ENCODE measurements at places on chromosomes 3 and 15.

DNA sequence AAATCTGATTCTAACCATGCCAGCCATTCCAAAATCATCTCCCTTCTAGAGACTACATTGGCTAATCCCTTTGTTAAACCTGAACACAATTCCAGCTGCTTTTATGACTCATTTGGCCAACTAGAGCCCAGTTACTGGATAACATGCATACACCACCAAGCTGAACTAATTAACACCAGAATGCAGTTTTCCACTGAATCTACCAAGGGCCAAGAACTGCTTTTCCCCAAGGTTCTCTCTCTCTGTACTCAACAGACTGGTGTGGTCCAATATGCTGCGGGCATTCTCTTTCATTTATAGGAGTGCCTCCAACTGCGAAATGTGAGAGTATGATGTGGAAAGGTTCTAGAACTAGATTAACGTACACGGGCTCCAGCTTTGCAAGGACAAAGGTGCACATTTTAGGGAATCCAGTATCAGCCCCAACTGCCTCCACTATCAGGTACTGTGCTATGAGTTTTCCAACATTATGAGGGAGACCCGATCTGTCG lies 1.5 kb downstream of the CHSY1 start:
- no peak for DNase-seq

- no peak for DNase-seq
Observed at GRCh38 chr3:188150982-188151381, 3.0 kb upstream of the LPP start.

GRCh38 chr3:181704421-181705085 lies 7.2 kb upstream of the SOX2 start:
- no peak for DNase-seq

GRCh38 chr3:138493804-138494606 lies 59.6 kb downstream of the ESYT3 start:
- no peak for DNase-seq

- no peak for DNase-seq
Observed at GRCh38 chr3:49352890-49353421, 5.2 kb downstream of the GPX1 start.

GRCh38 chr3:28139967-28140634 lies 101.3 kb upstream of the CMC1 start:
- DNase-seq = no peak

DNA sequence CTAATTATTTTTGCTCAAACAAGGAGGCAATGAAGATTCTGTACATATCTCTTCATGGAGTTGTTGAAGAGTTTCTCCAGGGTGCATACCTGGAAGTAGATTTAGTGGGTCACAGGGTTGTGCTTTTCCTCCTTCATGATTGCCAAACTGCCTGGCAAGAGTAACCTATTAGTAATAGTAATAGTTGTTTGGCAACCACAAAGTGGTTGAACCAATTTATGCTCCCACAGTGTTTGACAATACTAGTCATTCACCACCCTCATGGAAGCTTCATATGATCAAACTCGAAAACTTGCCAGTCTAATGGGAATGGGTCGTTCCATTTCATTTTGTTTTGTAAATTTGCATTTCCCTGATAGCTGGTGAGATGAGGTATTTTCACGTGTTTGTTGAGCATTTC lies 57.8 kb downstream of the TLE3 start:
- no peak for DNase-seq

DNA sequence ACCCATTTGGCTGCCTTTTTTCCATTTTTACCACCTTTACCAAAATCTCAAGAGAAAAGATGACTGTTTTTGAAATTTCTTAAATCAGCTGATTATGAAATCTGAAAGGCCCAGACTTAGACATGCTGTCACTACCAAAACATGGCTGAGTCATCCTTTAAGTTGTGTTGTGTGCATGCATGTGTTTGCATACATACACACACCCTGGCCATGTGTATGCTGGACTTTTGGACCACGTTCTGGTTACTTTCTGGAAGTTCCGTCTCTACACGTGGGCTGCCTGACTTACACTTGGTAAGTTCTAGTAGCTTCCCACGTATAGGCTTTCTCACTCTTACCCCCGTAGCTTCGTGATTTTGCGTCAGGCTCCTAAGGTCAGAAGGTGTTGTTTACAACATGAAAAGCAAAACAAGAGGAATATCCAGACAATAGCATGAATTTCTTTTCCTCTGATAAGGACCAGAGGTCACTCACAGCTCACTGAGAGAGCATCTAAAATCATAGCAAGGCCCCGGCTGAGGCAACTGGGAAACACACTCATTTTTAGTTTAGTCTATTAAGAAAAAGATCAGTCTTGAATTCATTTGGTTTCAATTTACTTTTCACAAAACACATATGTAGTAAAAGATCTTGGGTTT lies 62.4 kb downstream of the COL8A1 start:
- DNase-seq = no peak

GRCh38 chr3:189513281-189514117 lies 117.7 kb upstream of the TP63 start:
- DNase-seq = no peak

DNA sequence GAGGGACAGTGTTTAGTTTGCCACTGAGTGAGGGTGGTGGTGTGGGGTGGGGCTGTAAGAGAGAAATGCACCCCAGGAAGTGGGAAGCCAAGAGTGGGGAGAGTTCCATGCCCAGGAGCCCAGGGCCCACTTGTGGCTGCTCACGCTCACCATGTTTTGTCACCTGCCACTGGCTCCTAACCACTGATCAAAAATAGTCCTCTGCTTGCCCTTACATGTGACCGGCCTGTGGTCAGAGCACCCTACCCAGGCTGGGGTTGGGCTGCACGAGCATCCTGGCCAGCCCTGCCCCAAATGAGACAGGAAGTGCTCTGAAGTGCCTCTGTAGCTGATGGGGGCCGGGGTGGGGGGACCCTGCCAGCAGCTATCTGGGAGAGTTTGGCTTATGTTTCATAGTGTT lies 216.3 kb downstream of the RPLP1 start:
- DNase-seq = no peak

DNA sequence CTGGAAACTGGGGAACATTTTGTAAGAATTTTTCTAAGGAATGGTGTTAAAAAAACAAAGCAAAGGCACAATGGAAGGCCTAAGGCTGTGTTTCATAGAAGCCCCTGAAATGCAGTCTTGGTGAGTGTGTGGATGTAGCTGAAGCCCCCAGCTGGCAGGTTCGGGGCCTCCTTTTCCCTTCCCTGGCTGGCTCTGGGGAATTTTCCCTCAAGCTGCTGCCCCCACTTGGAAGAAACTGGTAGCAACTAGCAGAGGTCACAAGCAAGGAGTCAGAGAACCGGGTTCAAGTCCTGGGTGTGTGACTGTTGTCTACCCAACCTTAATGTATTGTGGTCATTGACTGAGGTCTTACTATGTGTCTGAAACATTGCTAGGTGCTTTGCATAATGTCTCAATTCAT lies 85.3 kb upstream of the MYZAP start:
- DNase-seq = no peak

DNA sequence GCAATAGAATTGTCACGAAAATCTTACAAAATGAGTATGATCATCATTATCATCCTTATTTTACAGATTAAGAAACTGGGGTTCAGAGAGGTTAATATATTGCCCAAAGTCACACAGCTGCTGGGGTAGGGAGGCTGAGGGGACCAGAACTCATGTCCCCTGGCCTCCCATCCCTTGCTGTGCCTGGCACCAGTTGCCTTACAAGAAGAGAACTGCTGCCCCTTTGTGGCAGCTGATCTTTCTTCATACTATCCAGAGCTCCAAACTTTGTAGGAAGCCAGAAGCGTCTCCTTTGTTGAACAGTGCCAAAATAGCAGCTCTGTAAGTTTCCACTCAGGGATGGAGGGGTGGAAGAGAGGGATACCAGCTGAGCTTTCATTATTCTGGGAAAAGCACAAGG lies 236.8 kb upstream of the TBC1D5 start:
- no peak for DNase-seq

DNA sequence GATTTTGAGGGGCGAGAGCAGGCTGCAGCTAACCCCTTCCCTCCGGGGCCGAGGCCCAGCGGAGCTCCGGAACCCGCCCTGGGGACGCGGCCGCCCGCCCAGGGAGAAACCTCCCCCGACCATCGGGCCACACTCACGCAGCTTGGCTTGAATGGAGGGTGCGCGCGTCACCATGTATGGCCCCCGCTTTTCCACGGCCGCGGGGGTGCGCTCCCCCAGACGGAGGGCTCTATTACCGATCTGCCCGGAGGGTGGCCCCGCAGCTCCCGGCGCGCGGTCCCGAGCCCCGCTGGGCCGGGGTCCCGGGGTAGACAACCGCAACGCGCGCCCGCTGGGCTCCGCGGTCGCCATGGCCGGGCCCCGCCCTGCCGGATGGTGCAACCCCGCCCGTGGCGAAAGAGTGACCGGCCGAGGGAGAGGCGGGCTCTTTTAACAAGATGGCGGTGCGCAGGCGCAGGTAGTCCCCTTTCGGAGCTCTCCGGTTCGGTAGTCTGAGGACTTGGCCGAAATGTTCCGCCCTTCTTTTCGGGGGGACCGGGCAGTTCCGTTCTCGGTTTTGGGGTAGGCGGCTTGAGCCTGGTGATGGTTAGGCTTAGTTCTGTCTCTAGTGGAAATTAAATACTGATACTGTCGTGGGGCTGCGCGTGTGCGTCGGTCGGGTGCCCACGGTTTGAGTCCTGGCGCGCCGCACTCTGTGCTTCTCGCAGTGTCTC lies at the start of gene FAM219B:
Gene FAM219B (minus strand): TSS at position 402 of the 713 bp plus-strand sequence. CDS start 51 bp downstream, at position 351.
- DNase-seq = peak; percentile 66

- DNase-seq = no peak
Observed at GRCh38 chr15:36172955-36173354, 406.5 kb upstream of the CDIN1 start.

GRCh38 chr3:107962946-107963345 lies 127.9 kb downstream of the CD47 start:
- no peak for DNase-seq

GRCh38 chr15:25989327-25989726 lies 126.2 kb upstream of the ATP10A start:
- DNase-seq = no peak

DNA sequence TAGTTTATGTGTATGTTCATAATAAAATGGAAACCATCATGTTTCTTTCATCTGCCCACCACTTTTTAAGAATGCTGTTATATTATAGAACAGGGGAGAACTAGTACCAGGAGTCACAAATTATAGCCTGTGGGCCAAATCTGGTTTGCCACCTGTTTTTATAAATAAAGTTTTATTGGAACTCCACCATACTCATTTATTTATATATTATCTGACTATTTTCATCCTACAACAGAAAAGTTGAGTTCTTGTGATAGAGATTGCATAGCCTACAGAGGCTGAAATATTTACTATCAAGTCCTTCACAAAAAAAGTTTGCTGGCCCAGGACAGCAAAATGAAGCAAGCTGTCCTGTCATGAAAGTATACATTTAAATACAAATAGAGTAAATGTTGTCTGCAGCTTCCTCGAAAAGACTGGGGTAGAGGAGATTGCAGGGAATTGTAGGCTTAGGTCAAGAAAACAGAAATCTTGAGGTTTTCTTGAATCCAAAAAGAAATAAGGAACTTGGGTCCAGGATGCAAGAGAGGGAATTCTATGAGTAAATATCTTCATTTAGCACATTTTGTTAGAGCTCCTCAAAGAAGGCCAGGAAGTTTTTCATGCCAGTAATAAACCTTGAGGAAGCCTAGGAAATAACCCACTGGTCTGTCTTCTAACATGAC lies 41.1 kb downstream of the FILIP1L start:
- DNase-seq = no peak

DNA sequence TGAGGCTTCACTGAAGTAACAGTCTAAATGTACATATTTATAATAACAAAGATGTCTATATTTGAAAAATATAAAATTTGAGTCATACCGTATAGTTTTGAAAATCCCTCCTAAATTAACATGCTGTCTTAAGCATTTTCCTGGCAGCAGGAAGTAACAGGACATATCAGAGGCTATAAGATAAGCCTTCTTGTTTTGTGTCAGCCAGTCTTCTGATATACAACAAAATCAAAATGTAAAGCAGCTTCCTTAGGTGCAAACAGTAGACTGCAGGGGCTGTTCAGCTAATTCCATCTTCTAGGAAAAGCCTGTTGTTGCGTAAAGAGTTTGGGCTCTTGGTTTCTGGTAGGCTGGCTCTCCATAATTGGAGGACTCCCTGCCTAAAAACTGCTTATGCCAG lies 56.0 kb downstream of the P3H2 start:
- DNase-seq = no peak

GRCh38 chr3:59593380-59593779 lies 543.6 kb upstream of the CFAP20DC start:
- no peak for DNase-seq

GRCh38 chr3:24496529-24497482 lies 2.2 kb upstream of the THRB start:
- DNase-seq = no peak

GRCh38 chr3:65761446-65762234 lies 277.1 kb downstream of the MAGI1 start:
- no peak for DNase-seq

DNA sequence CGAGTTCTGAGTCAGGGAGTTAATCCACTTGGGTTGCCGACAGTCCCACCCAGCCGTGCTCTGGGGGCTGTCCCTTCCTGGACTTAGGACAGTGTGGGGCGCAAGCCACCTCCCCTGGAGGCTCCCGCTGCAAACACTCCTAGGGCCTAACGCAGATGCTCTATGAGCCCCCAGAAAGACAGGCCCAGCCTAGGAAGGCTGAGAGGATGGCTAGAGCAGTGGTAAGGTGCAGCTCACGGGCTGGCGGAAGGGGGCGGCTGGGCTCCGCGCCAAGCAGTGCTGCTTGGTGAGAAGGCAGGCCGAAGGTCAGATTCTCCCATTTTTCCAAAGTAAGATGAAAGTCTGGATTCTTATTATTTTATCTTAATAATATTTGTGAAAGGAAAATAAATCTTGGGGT lies 84.6 kb upstream of the ALDH1L1 start:
- no peak for DNase-seq

GRCh38 chr15:52054381-52054780 lies 35.4 kb downstream of the MAPK6 start:
- DNase-seq = no peak

- no peak for DNase-seq
Observed at GRCh38 chr3:49882166-49882565, 12.5 kb upstream of the CAMKV start.

DNA sequence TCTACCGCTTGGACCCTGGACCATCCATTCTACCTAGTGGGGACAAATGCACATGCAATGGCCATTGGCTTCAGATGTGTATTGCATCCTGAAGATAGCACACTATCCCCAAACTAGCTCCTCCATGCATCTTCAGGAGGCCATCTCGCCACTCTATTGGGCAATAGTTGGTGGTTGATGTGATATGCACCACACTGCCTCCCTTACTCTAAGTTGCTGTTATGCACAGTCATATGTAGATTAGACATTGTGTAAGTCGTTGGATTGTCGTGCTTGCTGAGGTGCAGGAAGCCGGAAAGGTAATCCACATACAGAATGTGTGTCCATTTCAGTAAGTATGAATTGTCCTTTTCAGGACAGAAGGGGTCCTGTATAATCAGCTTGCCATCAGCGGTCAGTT lies 26.7 kb upstream of the PLA2G4D start:
- no peak for DNase-seq

DNA sequence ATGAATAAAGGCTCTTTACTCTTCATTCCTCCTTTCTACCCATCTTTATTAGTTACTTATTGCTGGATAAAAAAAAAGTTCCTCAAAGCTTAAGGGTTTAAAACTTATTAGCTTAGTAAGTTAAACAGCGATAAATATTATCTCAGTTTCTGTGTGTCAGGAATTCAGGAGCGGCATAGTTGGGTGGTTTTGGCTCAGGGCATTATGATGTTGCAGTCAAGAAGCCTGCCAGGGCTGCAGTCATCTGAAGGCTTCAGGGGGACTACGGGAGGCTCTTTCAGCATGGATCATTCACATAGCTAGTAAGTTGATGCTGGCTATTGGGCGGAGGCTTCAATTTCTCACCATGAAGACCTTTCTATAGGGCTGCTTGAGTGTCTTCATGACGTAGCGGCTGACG lies 1.9 kb upstream of the DLG1 start:
- no peak for DNase-seq

GRCh38 chr3:105844704-105845103 lies 24.1 kb downstream of the CBLB start:
- DNase-seq = no peak

Data from T-helper 1 cell (primary cell).